T-helper 17 cell (primary cell): ENCODE measurements at places on chromosomes 7 and 10.

GRCh38 chr10:44702531-44702930 lies 208.6 kb upstream of the TMEM72 start:
- no peak for DNase-seq

DNA sequence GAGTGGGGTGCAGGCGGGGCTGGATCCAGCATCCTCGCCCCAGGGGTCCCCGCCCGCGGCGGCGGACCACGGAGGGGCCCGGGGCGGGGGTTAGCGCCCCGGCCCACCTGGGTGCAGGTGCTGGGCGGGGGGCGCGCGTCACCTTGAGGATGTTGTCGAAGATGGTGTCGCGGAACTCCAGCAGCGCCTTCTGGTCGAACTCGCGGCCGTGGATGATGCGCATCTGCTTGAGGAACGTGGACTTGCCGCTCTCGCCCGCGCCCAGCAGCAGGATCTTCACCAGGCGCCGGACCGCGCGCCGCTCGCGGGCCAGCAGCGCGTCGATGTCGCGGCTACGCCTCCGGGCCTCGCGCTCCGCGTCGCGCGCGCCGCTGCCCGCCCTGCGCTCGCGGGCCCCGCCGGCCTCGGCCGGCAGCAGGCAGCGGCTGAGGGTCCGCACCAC lies 376 bp downstream of the GNA12 start:
- no peak for DNase-seq

GRCh38 chr7:157310676-157311185 lies 26.1 kb upstream of the DNAJB6 start:
- DNase-seq, result no peak

DNA sequence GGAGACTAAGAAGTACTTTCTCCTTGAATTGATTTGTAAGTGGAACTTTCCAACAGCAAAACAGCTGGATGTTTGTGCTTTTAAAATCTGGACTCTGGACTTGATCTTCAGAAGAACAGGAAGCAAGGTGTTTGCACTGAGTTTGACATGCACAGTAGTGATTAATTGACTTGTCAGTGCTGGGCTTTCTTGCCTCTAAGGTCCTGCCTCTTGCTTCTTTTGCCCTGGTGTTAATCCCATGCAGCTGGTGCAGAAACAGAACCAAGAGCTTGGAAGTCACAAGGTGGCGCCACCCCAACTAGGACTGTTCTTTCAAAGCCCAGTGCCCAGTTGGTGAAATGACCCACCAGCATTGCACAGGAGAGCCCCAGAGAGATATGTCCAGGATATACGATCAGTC lies 66.8 kb upstream of the SEPHS1 start:
- no peak for DNase-seq

DNA sequence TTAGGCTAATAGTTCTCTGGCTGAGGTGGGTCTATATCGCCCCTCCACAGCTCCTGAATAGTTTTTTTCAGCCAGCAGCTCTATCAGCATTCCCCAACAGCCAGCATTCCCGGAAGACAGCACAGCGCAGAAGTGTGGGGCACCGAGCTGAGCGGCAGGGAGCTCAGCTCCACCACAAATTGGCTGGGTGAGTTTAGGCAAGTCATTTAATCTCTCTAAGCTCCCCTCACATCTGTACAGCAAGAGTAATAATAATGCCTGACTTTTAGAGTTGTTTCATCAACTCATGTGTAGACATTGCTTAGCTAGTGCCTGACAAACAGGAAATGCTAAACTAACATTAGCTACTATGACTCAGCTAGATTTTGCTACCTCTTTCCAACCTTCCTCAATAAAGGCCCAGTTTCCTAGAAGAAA lies 247.9 kb upstream of the PTN start:
- DNase-seq, result no peak

DNA sequence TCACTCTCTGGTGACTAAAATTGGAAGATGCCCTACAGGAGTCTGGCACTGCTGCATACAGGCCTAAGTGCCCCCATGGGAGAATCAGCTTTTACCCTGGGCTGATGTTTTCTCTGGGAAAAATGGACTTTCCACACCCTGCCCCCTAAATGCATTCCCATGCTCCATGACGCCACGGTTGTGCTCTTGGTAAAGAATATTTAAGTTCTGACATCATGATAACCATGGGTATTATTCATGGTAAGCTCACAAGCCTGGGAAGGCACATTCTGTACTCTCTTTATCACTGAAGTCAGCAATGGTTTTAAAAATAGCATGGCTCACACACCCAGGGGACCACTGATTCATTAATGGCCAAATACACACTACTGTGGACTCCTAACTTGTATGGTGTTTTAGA lies 43.4 kb downstream of the HIPK2 start:
- DNase-seq, result no peak

GRCh38 chr7:71388181-71388580 lies 256.2 kb downstream of the GALNT17 start:
- DNase-seq, result no peak

DNA sequence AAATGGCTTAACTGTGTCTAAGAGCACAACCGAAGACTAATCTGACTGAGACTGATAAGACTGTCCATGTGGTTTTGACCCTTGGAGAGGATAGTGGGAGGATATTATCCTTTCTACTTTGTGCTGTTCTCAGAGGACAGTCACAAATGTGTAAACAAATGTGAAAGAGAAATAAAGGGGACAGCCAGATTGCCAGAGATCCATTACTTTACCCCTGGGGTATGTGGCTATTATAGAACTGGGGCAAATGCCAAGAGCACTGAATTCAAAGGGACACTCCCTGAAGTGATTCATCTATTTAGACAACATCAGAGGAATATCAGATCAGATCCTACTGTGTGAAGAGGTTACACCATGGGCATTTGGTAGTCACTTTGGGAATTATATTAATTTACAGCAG lies 154.7 kb downstream of the RNLS start:
- no peak for DNase-seq

- no peak for DNase-seq
Observed at GRCh38 chr10:33074443-33074842, 116.4 kb upstream of the ITGB1 start.

GRCh38 chr10:69484736-69485135 lies 33.5 kb downstream of the TSPAN15 start:
- DNase-seq, result no peak

DNA sequence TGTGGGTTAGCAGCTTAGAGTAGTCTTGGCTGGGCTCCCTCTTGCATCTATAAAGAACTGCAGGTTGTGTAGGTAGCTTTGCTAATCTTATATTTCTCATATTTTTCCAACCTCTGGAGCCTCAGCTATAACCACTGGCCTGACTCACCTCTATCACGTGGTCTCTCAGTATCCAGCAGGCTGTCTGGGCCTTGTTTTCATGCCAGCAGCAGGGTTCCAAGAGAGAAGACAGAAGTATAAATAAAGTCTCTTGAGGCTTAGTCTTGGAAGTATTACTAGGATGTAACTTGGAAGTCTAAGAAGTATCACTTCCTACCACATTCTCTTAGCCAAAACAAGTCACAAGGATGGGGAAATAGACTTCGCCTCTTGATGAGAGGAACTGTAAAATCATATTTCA lies 73.3 kb downstream of the WIPF3 start:
- DNase-seq, result no peak

GRCh38 chr7:49396229-49396628 lies 377.2 kb upstream of the VWC2 start:
- no peak for DNase-seq

- DNase-seq, result no peak
Observed at GRCh38 chr10:102444851-102445250, 6.5 kb downstream of the C10orf95 start.

- DNase-seq, result no peak
Observed at GRCh38 chr7:36746347-36746746, 22.1 kb upstream of the AOAH start.
